ENCODE measurements at places on chromosomes 16 and 17.

GRCh38 chr16:2238838-2239675 is 2.8 kb downstream of the DNASE1L2 start:
- DNase-seq: no peak

DNA sequence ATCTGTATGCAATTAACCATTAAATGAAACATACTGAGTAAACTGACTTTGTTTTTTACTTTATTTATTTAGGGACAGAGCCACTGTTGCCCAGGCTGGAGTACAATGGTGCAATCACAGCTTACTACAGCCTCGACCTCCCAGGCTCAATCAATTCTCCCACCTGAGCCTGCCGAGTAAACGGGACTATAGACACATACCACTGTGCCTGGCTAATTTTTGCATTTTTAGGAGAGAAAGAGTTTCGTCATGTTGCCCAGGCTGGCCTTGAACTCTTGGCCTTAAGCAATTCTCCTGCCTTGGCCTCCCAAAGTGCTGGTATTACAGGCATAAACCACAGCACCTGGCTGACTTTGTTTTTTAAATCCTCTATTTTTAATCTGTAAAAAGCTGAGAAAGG is 42.6 kb downstream of the ANKFY1 start:
- DNase-seq: no peak

DNA sequence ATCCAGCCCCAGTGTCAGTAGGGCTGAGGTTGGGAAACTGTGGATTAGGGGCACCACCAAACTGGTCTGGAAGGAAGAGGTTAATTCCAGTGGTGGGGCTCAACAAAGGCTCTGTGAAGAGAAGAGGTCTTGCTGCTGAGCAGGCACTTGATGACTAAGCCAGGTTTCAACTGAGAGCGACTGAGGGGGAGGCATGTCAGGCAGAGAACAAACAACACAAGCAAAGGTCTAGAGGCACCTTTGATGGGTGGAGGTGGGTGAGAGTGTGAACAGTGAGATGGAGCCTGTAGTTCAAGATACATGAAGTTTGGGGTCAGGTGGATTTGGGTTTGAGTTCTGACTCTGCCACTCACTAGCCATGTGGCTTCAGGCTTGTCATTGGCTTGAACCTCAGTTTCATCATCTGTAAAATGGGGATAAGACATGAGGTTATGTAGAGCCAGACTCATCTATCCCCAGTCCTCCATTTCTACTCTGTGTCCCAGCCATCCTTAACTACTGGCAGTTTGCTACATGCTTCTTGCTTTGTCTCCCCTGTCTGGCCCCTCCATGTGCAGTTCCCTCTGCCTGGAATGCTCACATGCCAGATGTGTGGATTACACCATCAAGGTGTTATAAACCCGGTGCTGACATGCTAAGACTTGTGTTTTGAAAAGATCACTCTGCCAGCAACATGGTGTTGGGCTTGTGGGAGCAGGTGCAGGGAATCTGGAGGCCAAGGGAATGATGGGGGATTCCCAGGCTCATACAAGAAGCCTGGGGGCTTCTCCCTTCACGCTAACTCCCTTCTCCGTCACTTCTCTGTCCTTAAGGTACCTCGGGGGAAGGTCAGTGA is 3.0 kb upstream of the RMI2 start:
- DNase-seq: no peak

GRCh38 chr16:65944361-65944760 is 422.1 kb upstream of the CDH5 start:
- no peak for DNase-seq

GRCh38 chr16:4372578-4373355 is 1.1 kb downstream of the VASN start:
- no peak for DNase-seq

GRCh38 chr16:23959072-23959751 is 123.4 kb downstream of the PRKCB start:
- no peak for DNase-seq

DNA sequence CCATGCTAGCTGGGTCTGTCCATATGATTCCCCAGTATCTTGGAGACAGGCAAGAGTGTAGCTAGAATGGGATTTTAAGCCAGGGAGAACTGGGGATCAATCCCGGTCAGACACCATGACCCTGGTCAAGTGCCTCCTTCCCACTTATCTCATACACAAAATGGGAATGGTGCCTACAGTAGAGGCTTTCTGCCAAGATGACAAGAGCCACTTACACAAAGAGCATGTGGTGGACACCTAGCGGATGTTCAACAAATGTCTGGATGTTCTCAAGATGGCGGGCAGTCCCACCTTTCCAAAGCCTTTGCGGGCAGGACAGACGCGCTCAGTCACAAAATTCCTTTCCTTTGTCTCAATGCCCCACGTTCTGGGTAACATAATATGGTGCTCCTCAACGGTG is 57.3 kb downstream of the MAF start:
- no peak for DNase-seq

DNA sequence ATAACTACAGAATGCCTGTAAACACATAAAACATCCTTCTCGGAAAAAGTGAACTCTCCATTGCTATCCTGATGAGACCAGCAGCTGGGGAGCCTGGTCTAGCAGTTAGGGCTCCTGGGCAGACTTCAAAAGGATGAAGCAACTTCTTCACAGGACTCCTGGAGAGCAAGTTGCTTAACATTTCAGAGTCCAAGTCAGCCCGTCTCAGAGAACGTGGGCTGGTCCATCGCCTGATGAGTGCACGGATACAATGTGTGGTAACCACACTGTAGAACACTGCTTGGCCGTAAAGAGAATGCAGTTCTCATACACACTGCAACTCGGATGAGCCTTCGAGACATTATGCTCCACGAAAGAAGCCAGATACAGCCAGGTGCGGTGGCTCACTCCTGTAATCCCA is 52.7 kb downstream of the TMEM235 start:
- DNase-seq: no peak

- no peak for DNase-seq
Observed at GRCh38 chr16:630815-631405, at the start of gene WFIKKN1. Gene WFIKKN1 (plus strand): TSS chr16:630985. CDS start chr16:631254, 269 bp downstream.

DNA sequence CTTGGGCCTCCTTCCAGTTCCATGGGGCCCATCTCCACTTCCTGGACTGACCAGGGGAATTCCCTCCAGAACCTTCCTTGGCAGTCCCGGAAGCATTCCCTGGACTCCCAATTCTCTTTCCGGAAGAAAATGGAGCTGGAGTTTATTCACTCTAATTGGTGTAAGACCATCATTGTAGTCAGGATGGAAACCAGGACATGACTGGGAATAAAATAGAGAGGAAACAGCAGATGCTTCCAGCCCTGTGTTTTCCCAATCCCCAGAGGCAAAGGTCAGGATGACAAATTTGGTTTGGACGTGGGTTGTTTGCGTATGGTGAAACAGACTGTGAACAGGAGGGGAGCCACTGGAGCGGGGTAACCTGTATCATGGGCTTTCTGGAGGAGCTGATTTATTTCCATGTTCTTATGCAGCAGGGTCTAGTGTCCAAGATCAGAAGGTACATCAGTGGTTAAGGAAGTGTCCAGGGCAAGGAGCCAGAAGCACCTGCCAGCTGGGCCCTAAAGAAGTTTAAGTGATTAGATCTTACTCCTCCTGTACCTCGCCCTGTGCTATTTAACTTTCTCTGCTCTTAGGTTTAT is 8.5 kb upstream of the LONP2 start:
- no peak for DNase-seq

DNA sequence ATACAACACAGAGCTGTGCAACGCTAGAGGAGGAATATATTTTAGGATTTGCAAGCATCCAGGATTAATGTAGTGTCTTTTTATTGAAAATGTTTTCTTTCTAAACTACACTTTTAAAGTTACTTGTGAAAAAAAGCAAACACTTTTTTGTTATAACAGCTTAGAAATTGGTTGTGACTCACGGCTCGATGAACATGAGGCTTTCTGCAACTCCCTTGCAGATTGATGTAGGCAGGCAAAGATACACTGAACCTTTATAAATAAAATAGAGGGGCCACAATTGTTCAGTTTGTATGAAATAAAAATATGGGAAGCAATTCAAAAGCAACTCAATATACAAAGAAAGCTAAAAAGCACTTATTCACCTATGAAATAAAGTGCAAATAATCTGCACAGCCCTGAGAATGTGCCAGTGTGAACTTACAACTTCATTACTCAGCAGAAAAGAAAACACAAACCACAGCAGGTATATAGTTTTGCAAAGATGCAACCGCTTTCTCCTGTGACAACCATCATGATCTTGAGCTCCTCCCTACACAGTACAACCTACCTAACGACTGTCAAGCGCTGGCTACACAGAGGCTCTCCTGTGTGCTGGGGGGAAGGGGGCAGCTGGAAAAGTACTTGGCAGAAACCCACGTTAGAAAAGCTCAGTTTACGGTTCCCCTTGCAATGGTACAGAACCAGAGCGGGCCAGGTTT is 948 bp downstream of the LUC7L start:
- no peak for DNase-seq

DNA sequence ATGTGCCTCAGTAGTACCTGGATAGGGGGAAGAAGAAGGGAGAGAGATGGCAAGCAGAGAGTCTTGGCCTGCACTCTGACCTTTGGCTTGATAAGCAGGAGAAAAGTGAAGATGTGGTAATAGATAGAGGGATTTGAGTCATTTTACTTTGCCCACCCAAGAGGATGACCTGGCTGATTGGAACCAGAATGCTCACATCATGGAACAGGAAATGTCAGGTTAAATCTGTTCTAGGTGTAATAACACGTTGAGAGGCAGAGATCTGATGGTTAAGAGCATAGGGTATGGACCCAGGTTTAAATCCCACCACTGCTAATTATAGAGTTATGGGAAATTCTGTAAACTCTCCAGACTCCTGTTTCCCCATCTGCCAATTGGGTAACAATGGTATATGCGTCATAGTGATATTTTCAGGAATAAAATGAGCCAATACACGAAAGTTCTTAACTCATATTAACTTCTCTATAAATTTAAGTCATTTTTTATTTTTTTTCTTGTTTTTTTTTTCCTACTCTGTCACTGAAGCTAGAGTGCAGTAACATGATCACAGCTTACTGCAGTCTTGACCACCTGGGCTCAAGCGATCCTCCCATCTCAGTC is 8.1 kb upstream of the CCL18 start:
- DNase-seq: no peak

DNA sequence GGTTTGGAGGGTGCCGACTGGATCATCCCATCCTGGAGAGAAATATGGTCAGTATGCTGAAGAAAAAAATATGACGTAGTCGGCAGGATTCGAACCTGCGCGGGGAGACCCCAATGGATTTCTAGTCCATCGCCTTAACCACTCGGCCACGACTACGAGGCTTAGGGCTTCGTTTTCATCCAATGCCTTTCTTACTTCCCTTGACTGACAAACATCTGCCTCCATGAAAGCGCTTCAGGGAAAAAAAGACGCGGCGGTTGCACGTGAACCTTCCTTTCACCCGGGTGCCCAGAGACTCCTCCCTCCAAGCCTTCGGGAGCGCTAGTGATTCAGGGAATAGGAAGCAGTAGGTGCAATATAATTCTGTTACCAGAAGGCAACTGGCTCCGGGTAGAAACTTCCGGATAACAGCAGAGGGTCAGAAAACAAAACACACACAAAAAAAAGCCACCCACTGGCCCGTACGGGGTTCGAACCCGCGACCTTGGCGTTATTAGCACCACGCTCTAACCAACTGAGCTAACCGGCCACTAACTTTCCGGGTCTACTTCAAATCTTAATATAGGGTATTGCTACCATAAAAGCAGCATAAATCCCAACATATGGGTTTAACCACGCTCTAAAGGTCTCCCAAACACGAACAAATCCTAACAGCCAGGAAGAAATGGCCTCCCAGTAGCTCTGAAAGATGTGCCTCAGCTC is 16.3 kb upstream of the AURKB start:
- peak; percentile 81 for DNase-seq

GRCh38 chr16:27474921-27475320 is 72.9 kb downstream of the IL21R start:
- no peak for DNase-seq

GRCh38 chr17:17921192-17922069 is 50.8 kb downstream of the TOM1L2 start:
- peak; percentile 98 for DNase-seq

DNA sequence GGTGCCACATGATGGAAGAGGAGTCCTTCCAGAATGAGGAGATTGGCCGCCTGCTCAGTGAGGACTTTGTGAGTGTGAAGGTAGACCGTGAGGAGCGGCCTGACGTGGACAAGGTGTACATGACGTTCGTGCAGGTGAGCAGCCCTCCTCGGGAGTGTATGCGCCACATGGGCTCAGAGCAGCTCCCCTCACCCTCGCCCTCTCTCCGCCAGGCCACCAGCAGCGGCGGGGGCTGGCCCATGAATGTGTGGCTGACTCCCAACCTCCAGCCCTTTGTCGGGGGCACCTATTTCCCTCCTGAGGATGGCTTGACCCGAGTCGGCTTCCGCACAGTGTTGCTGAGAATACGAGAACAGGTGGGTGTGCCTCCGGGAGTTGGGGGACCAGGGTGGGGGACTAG is 1.9 kb downstream of the SPATA20 start:
- no peak for DNase-seq

GRCh38 chr17:15267996-15268395 is 2.9 kb upstream of the PMP22 start:
- no peak for DNase-seq

- no peak for DNase-seq
Observed at GRCh38 chr16:86383488-86384262, 126.7 kb upstream of the FOXF1 start.

- no peak for DNase-seq
Observed at GRCh38 chr16:11140466-11140865, 115.5 kb downstream of the SOCS1 start.

GRCh38 chr16:87425941-87426340 is 33.8 kb downstream of the MAP1LC3B start:
- DNase-seq: no peak

DNA sequence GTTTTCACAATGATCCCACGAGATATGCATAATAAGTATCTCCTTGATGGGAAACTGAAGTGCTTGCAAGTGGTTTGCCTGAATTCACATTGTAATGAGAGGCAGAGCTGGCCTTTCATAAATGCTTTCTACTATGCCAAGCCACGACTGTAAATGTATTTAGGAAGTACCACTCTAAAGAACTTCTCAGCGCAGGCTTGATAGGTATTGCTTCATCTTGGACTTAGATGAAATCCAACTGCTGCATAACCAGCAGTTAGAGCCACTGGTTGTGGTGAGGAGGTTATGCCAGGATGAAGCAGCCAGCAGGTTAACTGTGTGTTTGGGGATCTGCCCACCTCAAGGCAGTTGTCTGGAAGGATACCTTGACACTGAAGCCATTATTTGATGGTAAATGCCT is 26.8 kb downstream of the MARCHF10 start:
- no peak for DNase-seq

DNA sequence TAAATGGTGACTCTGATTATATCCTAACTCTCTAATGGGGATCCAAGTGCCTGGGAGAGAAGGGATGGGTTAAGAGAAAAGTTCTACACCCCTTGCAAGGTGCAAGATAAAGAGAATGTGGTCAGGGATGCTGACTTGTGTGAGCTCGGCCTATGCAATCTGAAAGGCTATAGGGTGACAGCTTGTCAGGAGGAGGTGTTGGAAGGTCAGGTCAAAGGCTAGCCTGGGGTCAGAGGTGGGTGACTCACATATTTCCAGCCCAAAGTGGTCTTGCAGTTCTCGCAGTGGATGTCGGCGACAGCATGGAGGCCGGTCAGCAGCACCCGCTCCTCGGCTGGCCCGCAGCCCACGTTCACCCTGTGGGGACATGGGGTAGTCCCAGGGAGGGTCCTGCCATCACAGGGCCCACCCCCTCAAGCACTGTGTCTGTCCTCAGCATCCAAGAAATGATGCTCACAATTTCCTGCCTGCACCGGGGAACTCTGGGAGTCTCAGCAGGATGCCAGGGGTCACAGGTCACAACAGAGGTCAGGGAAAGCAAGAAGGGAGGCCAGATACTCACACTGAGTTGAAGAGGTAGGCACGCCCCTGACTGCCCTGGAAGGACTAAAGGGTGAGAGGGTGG is 1.4 kb downstream of the YPEL3 start:
- DNase-seq: no peak

GRCh38 chr17:33986566-33986965 is 268.5 kb upstream of the CCL2 start:
- no peak for DNase-seq
